Amniotic stem cell (primary cell): ENCODE measurements at places on chromosomes 3 and 15.

DNA sequence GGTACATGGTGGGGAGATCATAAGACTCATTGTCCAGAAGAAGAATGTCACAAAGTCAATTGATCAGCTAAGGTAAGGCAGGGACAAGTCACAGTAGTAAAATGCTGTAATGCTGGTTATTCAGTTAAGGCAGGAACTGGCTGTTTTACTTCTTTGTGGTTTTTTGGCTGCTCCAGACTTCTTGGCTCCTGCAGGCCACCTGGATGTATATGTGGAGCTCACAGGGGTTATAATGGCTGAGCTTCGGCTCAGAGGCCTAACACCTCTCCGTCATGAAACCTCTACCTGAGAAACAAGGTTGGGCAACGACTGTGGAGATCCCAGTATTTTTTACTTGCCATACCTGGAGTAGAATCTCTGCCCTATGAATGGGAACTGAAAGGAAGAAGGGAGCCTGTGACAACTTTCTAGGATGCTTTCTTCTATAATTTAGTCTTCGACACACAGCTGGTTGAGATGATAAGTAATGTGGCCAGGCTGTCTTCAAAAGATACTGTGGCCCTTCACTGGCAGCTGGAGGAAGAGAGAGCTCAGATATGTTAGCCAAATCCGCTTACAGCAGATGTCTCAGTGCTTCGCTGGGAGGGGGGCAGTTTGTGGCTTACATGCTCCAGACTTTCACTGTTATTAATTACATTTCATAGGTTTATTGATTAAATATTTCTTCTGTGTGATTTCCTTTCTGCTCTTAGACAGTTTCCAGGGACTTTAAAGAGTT lies 887.8 kb downstream of the IGSF11 start:
- DNase-seq = no peak

DNA sequence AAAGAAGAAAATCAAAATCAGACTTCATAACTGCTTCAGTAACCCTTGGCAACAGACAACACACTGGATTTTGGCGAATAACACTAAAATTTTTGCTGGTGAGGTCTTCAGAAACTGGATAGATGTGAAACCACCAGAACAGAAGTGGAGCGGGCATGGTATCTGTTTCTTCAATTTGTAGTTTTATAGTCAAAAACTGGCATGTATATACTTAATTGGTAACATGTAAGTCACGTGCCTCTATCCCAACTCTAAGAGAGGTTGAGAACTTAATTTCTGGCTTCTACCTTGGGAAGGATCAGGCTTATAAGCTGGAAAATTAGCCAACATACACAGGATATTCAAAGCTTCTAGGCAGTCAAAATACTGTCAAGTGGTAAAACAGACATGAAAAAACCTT lies 172.6 kb upstream of the CHL1 start:
- no peak for DNase-seq

- DNase-seq = no peak
These were observed 283.1 kb upstream of the RASGRP1 start for GRCh38 chr15:38847666-38848065.

DNA sequence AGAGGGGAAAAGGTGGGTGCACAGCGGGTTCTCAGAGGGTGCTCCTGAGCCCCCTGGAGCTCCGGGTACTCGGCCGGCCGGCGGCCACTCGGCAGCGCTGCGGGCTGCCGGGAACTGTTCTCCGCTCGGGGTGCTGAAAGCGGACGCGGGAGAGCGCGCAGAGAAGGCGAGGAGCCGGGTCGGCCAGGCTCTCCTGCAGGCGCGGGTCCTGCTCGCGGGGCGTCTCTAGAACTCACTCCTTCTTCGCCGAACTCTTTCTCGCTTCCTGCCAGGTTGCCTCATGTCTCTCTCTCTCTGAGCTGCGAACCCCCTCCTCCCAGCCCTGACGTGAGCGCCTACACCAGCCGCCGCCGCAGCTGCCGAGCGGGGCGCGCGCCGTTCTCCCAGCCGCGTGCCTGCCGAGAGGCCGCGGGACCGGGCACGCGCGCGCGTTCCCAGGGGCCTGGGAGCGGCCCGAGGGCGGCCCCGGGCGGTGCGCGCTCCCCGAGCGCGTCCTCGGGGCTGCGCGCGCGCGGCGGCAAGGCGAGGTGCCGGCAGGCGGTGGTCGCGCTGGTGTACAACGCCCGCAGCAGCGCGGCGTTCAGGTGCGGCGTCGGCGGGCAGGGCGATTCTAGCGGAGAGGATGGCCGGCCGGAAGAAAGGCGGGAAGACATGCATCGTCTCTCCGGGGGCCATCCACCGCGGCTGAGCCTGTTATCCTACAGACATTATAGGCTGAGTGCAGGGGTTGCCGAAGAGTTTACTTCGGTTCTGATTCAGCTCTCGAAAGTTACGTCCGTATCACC lies at the start of gene PEX5L:
TSS of gene PEX5L (minus strand) at position 267 of the 785 bp plus-strand sequence. CDS start 338 bp downstream, outside the sequence.
- DNase-seq = peak; percentile 7

- DNase-seq = no peak
These were observed 2.9 kb upstream of the P2RY12 start for GRCh38 chr3:151387432-151387831.

DNA sequence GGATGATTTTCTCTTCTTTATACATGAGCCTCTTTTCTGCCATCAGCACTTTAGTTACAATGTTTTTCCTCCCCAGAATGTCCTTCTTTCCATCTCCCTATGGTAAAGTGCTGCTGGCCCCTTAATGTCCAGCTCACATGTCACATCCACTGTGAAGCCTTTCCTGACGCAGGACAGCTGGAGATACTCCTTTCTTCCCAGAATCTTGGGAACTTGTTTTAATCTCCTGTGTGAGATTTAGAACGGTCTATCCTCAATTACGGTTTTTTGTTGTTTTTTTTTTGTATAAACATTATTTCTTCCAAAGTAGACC lies 147.7 kb upstream of the TSC22D2 start:
- DNase-seq = no peak

DNA sequence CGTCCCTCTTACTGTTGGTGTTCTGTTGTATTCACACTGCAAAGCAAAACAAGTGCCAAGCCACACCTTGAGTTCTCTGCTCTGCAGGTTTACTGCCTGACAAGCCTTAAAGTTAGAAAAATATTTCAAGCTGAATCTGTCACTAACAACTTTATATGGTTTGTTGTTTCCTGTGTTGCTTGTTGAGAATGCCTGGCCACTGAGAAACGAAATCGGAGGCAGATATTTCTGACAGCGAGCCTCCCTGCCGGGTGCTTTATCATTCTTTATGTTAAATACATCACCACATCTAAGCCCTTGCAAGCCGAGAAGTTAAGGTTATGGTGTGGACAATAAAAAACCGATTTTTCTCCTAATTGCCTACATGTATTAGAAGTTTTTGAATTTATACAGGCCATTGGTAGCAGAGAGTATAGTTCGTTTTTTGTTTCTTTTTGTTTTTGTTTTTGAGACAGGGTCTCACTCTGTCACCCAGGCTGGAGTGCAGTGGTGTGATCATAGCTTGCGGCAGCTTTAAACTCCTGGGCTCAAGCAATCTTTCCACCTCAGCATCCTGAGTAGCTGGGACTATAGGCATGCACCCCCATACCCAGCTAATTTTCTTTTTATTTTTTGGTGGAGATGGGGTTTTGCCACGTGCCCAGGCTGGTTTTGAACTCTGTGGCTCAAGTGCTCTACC lies 188.4 kb upstream of the ICE2 start:
- DNase-seq = no peak

DNA sequence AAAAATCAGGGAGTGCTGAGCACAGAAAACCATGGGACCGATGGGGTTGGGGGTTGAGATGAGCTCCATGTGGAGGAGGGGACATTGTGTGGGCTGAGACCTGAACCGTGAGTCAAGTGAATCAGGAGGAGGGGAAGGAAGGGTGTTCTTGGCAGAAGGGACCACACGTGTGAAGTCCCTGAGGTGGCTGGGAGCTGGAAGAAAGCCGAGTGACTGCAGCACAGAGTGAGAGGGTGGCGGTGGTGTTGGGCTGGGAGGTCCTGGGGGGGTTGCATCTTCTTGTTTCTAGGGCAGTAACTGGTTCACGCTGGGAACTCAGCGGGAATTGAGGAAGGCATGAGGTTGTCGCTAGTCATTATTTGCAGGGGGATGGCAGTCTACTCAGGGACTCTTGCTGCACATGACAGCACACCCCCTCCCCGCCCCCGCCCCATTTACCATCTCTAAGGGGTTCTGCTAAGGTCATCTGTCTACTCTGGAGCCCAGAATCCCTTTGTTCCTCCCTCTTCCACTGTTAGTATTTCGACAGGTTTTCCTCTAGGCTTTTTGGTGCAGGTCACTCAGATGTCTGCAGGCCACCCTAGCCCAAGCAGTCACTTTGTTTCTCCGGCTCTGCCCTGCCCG lies 254.3 kb downstream of the TLE3 start:
- DNase-seq = no peak

- DNase-seq = no peak
These were observed 120.8 kb downstream of the DNAH12 start for GRCh38 chr3:57423335-57423734.

DNA sequence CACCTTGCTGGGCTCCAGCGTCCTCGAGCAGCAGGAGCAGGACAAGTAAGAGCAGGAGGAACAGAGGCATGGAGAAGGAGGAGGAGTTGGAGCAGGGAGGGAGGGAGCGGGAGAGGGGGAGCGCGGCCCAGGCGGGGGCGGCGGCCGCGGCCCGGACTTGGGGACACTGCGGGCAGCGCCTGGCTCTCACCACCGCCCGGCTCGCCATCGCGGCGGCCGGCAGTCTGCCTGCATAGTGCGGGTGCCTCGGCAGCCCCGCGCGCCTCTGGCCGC lies 440 bp downstream of the DCBLD2 start:
- DNase-seq = no peak

DNA sequence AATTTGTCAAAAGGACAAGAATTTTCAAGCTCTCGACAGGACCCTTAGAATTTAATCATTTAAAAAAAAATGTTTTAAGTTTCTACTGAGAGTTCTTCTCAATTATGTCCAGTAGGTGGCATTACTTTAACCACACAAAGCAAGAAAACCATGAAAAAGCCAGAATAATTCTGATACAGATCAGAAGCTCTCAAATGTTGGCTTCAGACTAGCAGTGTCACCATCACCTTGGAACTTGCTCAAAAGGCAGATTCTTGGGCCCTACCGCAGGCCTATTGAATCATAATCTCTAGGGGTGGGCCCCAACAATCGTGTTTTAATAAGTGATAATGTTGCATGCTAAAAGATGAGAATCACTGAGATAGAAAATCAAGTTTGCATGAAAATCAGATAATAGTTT lies 99.5 kb upstream of the KCNMB2 start:
- peak; percentile 18 for DNase-seq

- DNase-seq = no peak
These were observed 2.0 kb upstream of the IL20RB start for GRCh38 chr3:136955813-136956212.

DNA sequence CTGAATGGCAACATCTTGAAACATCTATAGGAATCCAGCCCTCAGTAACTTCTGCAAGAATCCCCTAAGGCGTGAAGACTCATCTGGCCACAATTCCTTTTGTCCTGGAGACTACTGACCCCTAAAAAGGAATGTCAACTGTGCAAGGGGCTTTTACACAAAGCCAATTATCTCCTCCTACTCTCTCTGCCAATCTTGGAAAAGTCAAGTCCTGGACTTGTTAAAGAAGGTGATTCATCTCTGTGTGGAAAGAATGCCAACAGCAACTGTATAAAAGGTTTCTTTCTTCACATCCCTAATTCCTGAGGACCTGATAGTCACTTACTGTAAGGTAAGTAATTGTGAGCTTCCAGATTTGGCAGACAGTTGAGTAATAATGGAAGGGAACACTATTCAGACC lies 22.3 kb downstream of the THRB start:
- no peak for DNase-seq

- DNase-seq = no peak
These were observed 75.1 kb downstream of the MYO9A start for GRCh38 chr15:72042865-72043264.

DNA sequence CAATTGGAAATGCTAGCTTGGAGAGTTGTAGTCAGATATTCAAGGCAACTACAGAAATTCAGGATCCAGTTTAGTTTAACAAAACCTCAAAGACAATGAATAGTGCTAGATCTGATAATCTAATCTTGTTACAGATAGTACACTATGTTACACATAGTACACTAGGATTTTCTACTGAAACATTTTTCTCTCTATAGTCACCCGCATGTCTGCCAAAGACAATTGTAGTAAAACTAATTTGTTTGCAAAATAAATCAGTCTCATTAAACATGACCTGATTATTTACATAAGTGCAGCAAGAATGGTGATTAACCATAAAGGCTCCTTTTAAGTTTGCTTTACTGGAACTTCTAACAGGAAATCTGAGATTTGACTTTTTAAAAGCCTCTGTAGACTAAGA lies 52.0 kb downstream of the ILDR1 start:
- no peak for DNase-seq

- DNase-seq = no peak
These were observed 3.2 kb upstream of the CSPG5 start for GRCh38 chr3:47581835-47582234.

DNA sequence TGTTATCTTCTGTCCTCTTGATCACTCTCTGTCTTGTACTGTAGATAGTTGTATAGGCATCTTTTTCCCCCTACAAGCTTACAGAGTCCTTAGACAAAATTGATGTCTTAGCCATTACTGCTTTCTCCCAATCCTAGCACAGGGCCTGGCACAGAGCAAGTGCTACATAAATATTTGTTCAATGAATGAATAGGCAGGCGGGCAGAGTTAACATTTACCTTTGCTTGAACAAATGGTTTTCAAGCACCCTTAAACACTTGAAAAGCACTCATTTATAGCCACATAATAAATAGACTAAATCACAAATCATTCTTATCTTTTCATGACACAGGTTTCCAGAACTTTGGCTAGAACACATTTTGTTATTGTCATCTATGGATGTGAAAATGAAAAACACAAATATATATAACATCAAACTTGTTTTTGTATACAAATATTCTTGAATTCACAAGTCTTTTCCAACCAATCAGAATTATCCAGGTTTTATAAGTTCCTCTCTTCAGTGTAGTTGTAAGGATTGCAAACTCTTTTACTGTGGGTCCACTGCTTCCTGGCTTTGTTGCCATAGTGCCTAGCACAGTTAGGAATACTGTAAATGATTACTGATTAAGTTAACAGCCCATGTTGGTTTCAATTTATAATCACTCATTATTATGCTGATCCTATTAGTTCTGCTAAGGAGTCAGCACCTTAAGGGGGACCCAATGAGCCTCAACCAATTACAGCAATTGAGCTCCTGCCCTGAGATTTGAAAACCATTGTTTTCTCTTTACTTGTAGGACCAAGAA lies 61.9 kb downstream of the ISL2 start:
- DNase-seq = no peak

DNA sequence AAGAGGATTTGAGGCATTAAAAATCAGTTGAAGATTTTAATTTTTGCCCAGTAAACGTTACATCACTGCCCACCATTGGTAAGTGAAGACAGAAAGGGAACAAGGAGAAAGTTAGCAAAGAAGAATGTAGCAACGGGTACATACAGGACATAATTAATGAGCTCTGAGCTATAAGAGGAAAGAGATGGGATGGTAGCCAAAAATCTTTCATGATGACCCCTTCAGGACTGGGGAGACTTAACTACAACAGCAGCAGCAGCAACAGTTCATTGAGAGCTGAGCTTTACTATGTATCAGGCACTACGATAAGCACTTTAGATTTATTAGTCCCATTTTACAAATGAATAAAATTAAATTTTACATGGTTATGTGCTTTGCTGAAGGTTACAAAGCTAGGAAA lies 18.4 kb downstream of the EMC4 start:
- DNase-seq = no peak

- DNase-seq = no peak
These were observed 105.0 kb upstream of the GAP43 start for GRCh38 chr3:115518100-115518852.
